ENCODE measurements at places on chromosomes 11 and 22. TPM values are rescaled to one million over a fixed set of nuclear protein-coding genes. Genes with fewer than 3 reads are reported as not detected.

- no peak for DNase-seq
Measured at GRCh38 chr11:101863361-101863760, 51.4 kb upstream of the CEP126 start.

GRCh38 chr11:18540207-18541009 is 13.7 kb upstream of the TSG101 start:
- no peak for DNase-seq

- no peak for DNase-seq
Measured at GRCh38 chr22:33512908-33513307, 407.4 kb downstream of the LARGE1 start.

Gene CCND1
- 67.0 TPM for total RNA-seq

DNA sequence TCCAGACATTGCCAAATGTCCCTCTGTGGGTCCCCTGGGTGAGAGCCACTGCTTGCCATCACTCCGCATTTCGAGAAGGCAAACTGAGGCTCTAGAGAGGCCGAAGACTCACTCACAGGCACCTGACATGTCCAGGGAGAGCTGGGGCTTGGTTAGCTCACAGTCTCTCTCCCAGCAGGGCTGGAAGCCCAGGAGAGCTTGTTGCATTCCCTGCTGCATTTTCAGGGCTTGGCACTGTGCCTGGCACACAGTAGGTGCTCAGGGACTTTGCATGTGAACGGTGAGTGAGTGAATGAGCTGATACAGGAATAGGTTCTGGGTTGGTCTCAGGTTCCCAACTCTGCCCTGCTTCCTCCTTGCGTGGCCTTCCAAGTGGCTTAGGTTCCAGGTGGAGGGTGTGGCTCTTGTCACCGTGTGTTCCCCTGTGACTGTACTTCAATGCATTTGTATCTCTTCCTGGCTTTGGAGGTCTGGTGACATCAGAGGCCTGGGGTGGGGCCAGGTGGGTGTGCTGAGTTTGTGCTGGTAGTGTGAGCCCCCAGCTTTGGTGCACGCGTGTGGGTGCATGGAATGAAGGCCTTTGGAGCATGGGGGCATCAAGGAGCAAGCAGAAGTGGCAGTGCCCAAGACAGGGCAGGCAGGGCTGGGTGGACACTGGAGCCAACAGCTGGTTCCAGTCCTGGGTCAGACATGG is 18.4 kb upstream of the SMIM38 start:
- no peak for DNase-seq

- DNase-seq: no peak
Measured at GRCh38 chr22:49726701-49727101, 101.0 kb downstream of the BRD1 start.

GRCh38 chr22:35754761-35755160 is 37.1 kb downstream of the APOL5 start:
- no peak for DNase-seq

GRCh38 chr22:41813726-41814410 is 13.4 kb downstream of the CCDC134 start:
- no peak for DNase-seq

DNA sequence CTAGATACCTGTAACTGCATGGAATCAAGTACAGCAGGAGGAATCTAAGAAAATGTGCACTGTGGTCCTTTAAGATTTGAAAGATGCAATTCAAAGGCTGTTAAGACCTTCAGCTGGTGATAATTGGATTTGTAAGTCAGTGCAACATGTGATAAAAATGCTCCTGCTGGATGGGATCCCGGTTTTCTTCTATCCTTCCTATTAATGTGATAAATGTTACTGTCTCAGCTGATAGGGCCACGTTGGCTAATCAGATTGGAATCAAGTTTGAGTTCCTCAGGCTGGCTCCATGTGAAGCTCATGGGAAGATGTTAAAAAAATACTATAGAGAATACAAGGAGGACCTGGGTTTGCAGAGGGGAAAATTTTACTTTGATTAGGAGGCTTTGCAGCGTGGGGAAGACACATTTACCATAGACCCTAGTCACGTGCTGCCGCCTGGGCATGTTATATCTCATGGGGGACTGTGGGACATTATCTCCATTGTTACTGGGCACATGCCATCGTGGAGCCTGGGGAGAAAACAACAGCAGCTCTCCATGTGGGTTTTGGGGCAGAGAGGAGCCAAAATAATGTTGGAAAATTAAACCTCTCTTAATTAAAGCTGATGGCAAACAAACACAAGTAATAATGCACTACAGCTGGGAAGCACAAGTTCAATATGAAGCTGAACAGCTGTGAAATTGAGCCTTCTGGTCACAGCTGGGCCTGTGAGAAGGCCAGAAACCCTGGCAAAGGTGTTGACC is 652.5 kb downstream of the NTM start:
- DNase-seq: no peak

- DNase-seq: no peak
Measured at GRCh38 chr22:46663436-46664100, 43.4 kb downstream of the GRAMD4 start.

Gene PDE3B
- total RNA-seq: 29.6 TPM

Gene CWC15
- 26.9 TPM for total RNA-seq

Gene E2F8
- total RNA-seq: 0.20 TPM

- no peak for DNase-seq
Measured at GRCh38 chr11:32071811-32072210, 19.1 kb upstream of the RCN1 start.

Gene MUS81
- 17.0 TPM for total RNA-seq

GRCh38 chr11:122202161-122202950 is 86.3 kb upstream of the BLID start:
- peak; percentile 48 for DNase-seq

GRCh38 chr22:46546466-46547178 is 9.2 kb upstream of the CELSR1 start:
- DNase-seq: peak; percentile 74

DNA sequence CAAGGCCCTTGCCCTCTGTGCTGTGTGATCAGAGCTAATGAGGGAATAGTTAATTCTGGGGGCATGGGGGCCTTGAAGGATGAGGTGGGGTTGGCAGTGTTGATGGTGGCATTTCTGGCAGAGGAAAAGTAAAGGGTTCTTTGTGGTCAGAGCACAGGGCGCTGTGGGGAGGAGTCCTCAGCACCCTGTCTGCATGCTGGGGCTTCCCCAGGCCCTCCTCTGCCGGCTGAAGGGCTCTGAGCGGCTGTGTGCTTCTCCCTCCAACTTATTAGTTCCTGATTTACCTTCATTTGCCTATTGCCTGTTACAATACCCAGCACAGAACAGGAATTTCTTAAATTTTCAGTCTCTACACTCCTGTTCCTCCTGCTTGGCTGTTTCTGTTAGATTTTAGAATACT is 122.8 kb downstream of the HIPK3 start:
- no peak for DNase-seq

Gene SCGB2A2
- total RNA-seq: not detected

Gene CSF2RB
- 0.88 TPM for total RNA-seq

DNA sequence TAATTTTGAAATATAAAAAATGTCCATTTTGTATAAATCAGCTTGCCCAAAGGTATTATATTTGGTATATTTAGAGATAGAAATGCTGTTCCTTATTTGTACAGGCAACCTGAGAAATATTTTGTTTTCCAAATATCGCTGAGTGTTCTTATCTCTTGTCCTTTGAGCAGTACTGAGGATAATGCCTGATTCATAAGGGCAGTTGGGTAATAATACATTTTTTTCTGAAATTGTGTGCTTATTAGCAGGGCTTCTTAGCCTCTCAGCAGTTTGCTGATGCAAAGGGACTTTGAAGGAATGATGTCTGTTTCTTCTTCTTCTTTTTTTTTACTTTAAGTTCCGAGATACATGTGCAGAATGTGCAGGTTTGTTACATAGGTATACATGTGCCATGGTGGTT is 69.1 kb downstream of the LDLRAD3 start:
- no peak for DNase-seq

Gene FAM83F
- 2.2 TPM for total RNA-seq

GRCh38 chr11:64777449-64778222 is 706 bp downstream of the SF1 start:
- DNase-seq: peak; percentile 86

DNA sequence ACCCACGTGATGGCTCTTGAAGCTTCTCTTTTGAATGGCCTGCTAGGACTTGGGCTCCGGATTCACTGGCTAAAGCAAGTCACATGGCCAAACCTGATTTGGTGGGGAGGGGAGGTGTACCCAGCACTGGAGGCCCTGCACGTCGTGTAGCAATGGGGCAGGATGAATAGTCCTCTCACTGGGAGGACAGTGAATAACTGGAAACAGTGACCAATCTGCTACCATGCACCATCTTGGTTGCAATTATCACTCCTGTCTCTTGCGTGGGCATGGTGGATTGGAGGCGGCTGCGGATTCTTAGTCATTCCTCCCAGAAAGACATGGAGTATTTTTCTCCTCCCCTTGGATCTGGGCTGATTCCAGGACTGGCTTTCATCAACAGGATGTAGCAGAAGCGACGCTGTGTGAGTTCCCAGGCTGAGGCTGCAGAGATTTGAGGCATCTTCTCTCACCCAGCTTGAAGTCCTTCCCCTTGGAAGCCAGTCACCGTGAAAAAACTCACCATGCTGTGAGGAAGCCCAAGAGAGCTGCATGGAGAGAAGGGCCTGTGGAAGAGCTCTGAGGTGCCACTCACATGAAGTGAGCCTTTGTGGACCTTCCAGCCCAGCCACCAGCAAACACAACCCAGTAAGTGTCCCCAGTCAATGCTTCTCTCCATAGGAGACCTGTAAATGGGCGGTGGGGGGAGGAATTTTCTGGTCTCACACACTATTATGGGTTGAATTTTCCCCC is 70.4 kb downstream of the IGLL1 start:
- no peak for DNase-seq
